Endothelial cell (in vitro differentiated cells): ENCODE measurements at places on chromosomes 2 and 18.
A peak's percentile ranks its signal among the peaks of the same experiment; 100 is the strongest.

- DNase-seq, result peak; percentile 51
Measured at GRCh38 chr18:830315-830901, 18.4 kb upstream of the YES1 start.

DNA sequence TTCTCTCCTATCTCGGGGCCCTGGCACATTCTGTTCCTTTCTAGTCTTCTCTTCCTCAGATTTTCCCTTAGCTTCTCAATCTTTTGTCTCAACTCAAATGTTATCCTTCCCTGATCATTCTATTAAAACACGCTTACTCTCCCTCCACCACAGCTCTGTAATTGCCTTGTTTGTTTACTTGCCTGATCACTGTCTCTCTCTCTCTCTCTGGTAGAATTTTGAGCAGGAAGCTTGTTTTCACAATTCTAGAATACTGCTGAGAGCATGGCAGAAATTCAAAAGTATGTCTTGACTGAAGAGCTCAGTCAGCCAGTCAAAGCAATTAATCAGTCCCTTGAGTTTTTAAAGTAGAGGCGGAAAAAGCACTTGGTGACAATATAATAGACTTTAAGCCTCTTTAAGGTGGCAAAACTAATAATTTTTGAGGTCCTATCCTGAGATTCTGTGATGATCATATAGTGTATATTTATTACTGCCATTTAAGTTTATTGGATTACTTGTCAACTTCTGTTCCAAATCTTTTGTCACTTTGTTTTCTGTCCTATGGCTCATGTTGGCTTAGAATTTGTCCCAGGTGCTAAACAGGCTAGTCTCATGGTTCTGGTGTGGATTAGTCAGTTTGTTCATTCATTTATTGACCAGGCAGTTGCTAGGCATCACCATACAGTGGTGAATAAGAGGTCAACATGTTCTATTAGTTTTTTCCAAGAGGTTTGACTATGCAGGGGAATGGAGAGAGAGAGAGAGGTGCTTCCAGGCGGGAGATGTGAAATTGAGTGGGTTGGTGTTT is 2.3 kb downstream of the PSMD1 start:
- no peak for DNase-seq

DNA sequence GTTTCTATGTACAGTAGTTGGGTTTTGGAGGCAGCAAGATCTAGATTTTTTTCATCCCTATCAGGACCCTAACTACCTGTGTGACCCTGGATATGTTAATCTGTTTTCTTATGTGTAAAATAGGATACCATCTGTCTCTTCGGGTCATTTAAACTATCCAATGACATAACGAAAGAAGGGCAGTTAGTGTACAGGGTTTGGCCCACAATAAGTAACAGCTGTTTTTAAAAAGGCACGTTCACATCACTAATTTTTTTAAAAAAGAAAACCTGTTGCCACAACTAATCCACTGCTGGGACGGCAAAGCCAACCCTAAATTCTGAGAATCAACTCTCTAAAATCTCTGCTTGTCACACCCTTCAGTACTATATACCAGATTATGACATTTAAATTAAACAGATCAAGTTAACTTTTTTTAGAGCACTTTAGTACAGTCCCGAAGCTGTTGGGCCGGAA is 869 bp downstream of the USP40 start:
- DNase-seq, result no peak

- no peak for DNase-seq
Measured at GRCh38 chr2:45804987-45805755, 153.7 kb downstream of the PRKCE start.

GRCh38 chr2:27214941-27215340 is 2.2 kb upstream of the CAD start:
- no peak for DNase-seq

DNA sequence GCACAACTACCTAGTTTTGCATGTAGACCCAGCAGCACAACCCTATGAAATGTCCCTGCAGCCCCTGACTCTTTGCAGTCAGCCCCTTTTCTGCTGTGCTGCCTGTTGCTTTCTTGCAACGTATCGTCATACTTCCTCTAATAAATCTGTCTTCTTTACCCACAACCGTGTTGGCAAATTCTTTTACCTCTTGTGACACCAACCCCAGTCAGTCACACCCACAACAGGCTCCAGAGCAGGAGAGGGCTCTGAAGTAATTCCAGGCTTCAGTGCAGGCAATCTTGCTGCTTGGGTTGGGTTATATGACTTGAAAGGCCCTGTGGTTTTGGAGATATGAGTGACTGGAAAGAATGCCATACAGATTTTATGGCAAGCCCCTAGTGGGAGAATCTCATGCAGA is 79.1 kb upstream of the KCNH7 start:
- DNase-seq, result no peak

DNA sequence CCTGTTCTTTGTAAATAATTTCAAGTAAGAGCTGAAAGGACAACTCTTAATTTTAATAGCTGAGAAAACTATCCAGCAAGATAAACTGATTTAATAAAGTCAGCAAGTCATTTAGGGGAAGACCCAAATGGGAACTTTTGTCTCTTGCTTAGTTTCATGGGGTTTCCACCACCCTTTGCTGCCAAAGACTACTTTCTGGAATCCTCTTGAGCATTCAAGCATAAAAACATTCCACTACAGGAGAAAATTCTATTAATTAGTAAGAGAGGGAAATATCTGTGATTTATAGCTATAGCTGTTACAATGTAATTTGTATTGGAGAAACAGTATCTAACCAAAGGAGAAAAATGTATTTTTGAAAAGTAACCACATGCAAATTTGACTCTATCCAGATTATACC is 20.6 kb downstream of the EFEMP1 start:
- no peak for DNase-seq

DNA sequence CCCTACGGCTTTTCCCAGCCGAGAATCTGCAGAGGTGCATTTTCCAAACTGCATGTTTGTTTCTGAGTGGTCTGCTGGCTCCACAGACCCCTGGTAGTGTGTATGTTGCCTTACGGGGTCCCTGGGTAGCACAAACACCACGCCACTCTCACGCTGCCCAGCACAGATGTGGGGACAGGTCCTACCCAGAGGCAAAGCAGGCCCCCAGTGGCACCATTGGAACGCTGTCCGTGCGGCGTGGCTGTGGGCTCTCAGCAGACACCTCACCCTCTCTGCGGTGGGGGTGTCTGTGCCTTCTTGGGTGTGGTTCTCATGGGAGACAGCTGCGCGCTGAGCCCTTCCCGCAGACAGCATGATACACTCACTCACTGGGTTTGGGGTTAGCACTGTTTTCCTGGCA is 137.4 kb downstream of the NFATC1 start:
- DNase-seq, result no peak

- no peak for DNase-seq
Measured at GRCh38 chr2:63463142-63463541, 125.1 kb downstream of the WDPCP start.

DNA sequence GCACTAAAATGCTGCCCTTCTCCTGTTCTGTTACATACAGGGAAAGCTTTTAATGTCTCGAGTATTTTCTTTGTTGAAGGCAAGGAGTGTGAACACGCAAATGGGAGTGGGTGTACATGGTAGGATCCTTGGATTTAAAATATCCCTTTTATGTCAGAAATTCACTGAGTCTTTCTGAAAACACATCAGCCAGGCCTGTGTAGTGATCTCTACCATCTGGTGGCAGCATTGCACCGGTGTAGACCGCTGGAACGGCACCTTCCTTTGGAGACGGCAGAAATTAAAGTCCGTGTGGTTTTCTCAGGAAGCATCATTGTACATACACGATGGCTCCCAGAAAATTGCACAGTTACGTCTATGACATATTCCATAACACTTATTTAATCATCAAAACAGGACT is 515.8 kb downstream of the GALR1 start:
- peak; percentile 7 for DNase-seq

GRCh38 chr2:160221391-160222276 is 21.6 kb upstream of the ITGB6 start:
- DNase-seq, result no peak
